GM03348 (cell line): ENCODE measurements at places on chromosomes 13 and 19.

DNA sequence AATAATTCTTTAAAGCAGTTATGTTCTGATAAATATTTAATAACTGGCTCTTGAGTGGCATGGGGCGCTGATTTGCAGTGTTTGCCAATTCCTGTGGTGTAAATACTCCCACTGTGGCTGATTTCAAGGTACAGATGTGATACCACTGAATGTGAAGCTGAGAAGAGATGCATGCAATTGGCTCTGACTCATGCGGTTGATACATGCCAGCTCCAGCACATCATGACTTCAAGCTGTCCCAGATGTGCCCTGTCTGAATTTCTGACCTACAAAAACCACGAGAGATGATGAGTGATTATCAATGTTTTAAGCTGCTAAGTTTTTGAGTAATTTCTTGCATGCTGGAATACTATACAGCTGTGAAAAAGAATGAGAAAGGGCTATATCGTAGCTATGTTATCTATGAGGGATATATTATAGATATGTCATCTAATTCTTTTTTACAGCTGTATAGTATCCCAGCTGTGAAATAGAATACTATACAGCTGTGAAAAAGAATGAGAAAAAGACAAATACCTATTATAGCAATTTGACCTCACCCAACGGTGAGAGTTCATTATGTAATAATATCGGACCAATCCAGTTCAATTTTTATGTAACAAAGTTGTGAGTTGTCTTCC is 7.6 kb upstream of the ACSBG2 start:
- DNase-seq, result no peak

- no peak for DNase-seq
These were observed at the start of gene ALOX5AP for GRCh38 chr13:30735025-30735871. Gene ALOX5AP, plus strand, starts transcription at chr13:30735543. Its CDS starts 63 bp downstream, at chr13:30735606.

- no peak for DNase-seq
These were observed 153.2 kb upstream of the SOX1 start for GRCh38 chr13:111913761-111914140.

- no peak for DNase-seq
These were observed 12.8 kb downstream of the KPNA3 start for GRCh38 chr13:49779721-49780120.

DNA sequence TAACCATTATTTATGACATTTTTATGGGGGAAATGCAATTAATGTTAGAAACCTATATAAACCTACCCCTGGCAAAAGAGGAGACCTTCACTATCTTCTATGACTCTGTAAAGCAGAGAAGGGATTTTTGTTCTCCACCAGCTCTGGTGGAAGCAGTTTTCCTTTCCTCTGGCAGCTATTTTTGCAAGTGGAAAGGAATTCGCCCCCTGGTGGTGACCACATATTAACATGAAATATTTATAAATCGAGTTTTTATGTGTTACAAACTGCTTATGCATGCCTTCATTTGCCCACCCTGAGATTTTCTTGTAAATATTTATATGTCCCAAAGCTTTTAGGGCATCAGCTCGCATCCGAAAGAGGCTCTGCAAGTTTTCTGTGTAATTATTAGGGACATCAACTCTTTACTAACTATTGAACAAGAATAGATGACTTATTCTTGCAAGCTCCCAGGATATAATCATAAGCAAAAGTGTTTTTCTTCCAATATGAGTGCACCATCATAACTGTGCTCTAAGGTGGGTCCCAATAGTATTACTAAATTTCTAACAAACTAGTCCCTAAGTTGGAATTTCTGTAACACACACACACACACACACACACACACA is 62.4 kb downstream of the SERTM1 start:
- peak; percentile 69 for DNase-seq

GRCh38 chr19:1312767-1313694 is 27.4 kb downstream of the EFNA2 start:
- DNase-seq, result peak; percentile 79
